ENCODE measurements at places on chromosomes 3 and 15. TPM values are rescaled to one million over a fixed set of nuclear protein-coding genes. Genes with fewer than 3 reads are reported as not detected.

DNA sequence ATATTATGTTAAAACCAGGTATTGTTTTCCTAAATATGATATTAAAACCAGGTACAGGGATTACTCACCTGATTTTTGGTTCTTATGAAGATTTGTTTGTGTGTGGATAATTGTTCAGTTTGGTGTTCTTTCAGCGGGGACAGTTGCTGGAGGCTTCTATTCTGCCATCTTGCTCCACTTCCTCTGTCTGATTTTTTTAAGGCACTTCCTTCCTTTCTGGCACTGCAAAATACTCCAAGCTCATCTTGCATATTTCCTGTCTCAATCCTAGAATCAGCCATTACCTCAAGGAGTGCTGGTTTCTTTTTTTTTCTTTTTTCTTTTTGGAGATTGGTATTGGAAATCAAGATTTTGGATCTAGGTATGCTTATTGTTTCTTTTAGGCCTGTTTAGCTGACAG lies 229.9 kb downstream of the SV2B start:
- DNase-seq = no peak
- H3K4me3 ChIP-seq = no peak overlapping the region
- H3K27ac ChIP-seq = no peak overlapping the region
- no peaks in the 10 kb centered on the region for H3K4me1 ChIP-seq
- no peaks in the 10 kb centered on the region for H3K27me3 ChIP-seq
- H3K36me3 ChIP-seq = no peaks in the 10 kb centered on the region

GRCh38 chr3:107525644-107526305 lies 3.0 kb downstream of the BBX start:
- no peaks in the 10 kb centered on the region for H3K36me3 ChIP-seq
- no peak for DNase-seq
- peak overlapping the region; percentile 68 for H3K4me3 ChIP-seq
- H3K4me1 ChIP-seq = peaks cover 11% of the 10 kb centered on the region
- no peaks in the 10 kb centered on the region for H3K27me3 ChIP-seq
- no peak overlapping the region for H3K27ac ChIP-seq

The ZNF592 gene
- 18.4 TPM for total RNA-seq

GRCh38 chr3:138397983-138398382 lies 36.4 kb upstream of the ESYT3 start:
- no peak overlapping the region for H3K27ac ChIP-seq
- no peak overlapping the region for H3K4me3 ChIP-seq
- H3K36me3 ChIP-seq = peaks cover 50% of the 10 kb centered on the region
- DNase-seq = no peak

DNA sequence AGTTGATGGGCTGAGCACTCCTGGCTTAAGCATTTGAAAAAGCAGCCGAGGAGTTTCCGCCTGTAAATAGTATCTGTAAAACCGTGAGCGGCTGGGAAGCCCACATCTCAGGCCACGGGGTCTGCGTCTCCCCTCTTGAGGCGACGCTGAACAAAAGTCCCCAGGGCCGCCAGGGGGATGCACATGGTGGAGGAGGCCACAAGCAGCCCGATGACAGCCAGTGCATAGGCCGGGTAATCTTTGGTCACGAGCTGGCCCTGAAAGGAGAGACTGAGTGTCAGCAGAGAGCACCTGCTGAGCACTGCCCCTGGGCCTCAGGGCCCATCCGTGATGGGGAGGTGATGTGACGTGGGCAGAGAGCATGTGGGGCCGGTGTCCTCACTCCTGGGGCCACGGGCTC lies 37.5 kb downstream of the SLC6A20 start:
- H3K27ac ChIP-seq = no peak overlapping the region
- peak; percentile 50 for DNase-seq
- H3K4me1 ChIP-seq = no peaks in the 10 kb centered on the region
- no peaks in the 10 kb centered on the region for H3K27me3 ChIP-seq

GRCh38 chr15:88076328-88076727 lies 180.2 kb downstream of the NTRK3 start:
- no peak overlapping the region for H3K27ac ChIP-seq
- DNase-seq = no peak
- H3K4me1 ChIP-seq = no peaks in the 10 kb centered on the region

- no peak overlapping the region for H3K27ac ChIP-seq
- H3K4me3 ChIP-seq = no peak overlapping the region
- no peaks in the 10 kb centered on the region for H3K27me3 ChIP-seq
- H3K36me3 ChIP-seq = no peaks in the 10 kb centered on the region
These were observed 2.3 kb upstream of the TM4SF19 start for GRCh38 chr3:196340466-196340865.

GRCh38 chr15:26051761-26052675 lies 188.9 kb upstream of the ATP10A start:
- no peaks in the 10 kb centered on the region for H3K36me3 ChIP-seq
- no peak for DNase-seq
- no peaks in the 10 kb centered on the region for H3K27me3 ChIP-seq
- no peaks in the 10 kb centered on the region for H3K4me1 ChIP-seq

DNA sequence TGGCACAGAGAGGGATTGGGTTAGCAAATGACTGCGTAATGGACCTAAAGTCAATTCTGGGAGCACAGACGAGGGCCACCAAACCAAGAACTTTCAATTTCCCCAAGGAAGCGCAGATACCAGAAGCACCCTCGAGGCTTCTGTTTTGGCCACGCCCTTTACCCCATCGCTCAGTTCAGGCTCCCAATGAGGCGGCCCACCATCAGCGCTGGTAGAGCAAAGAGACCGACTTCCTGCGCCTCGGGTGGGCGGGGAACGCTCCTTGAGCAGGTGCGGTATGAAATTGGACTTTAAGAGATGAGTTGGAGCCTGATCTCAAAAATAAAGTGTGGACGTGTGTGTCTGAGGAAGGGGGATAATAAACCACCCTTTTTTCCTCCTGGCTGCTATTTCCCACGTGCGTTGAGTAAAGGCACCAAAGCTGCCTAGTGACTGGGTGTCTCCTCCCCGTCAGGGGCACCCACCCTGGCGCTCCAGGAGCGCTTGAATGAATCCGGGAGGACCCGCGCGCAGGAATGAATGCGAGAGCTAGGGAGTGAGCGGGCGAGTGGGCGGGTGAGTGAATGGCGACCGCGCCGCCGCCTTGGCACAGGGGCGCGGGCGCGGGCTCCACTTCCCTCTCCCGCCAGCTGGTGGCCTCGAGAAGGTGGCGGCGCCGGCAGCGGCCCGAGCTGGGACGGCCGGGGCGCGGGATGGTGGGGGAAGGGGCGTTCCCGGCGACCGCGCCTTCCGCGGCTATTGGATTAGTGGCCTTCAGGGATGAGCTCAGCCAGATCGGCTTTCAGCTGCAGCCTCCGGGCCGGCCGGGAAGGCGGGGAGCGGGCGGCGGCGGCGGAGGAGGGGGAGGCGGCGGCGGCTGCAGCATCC lies at the start of gene SPSB4:
Gene SPSB4, plus strand, starts transcription at position 772 of the 867 bp plus-strand sequence. CDS start 14,758 bp downstream, outside the sequence.
- H3K36me3 ChIP-seq = no peaks in the 10 kb centered on the region
- peaks cover 33% of the 10 kb centered on the region for H3K4me1 ChIP-seq

The PP2D1 gene
- total RNA-seq = not detected

DNA sequence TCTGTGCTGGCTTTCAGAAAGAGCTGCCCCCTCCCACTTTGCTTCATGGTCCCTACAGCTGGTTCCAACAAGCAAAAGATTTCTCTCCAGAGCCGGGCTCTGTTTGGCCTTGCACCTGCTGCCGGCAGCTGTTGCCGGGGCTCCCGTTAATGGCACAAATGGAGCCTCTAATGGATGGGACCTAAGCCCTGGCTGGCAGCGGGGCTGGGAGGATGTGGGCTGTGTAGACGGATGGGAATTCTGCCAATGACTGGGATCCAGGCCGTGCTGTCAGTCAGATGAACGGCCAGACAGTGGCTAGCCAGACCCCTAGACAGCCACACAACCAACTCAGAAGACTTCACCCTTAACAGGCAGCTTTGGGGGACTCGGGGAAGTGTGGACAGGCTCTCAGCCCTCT lies 88.0 kb downstream of the RPLP1 start:
- DNase-seq = no peak
- H3K27ac ChIP-seq = no peak overlapping the region
- H3K27me3 ChIP-seq = no peaks in the 10 kb centered on the region
- no peaks in the 10 kb centered on the region for H3K4me1 ChIP-seq
- H3K36me3 ChIP-seq = no peaks in the 10 kb centered on the region
- no peak overlapping the region for H3K4me3 ChIP-seq

The UBXN7 gene
- total RNA-seq = 10.5 TPM

- no peaks in the 10 kb centered on the region for H3K36me3 ChIP-seq
- H3K27ac ChIP-seq = no peak overlapping the region
- H3K27me3 ChIP-seq = no peaks in the 10 kb centered on the region
These were observed 5.3 kb downstream of the PTPN9 start for GRCh38 chr15:75573648-75574384.

DNA sequence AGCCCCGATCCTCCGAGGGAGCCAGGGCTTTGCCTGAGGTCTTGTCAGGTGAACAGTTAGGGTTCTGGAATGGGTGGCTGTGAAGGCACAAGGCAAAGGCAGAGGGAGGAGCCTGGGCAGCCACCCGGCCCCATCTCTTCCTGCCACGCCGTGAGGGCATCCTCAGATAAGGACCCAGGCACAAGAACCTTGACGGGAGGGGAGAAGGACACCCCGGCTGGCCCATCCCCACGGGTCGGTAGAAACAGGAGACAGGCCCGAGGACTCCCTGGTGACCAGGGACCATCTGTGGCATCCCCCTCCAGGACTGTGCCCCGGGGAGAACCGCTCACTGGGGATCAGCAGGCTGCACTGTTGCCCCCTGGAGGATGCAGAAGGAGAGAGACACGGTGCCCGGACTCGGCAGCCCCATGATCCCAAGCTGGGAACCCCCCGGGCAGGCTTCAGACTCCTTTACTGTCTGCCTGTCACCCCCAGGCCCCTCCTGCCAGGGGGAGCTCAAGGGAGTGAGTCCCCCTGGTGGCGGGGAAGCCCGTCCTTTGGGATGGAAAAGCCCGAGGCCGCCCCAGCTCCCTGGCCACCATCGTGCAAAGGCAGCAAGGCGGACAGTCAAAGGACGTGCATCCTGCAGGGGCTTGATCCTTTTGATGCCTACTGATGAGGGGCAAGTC lies 12.3 kb upstream of the PCSK6 start:
- H3K4me1 ChIP-seq = peaks cover 30% of the 10 kb centered on the region
- H3K27me3 ChIP-seq = no peaks in the 10 kb centered on the region
- H3K27ac ChIP-seq = peak overlapping the region; percentile 18
- peak; percentile 59 for DNase-seq

GRCh38 chr3:21158861-21159542 lies 592.0 kb downstream of the ZNF385D start:
- H3K27me3 ChIP-seq = no peaks in the 10 kb centered on the region
- H3K4me3 ChIP-seq = no peak overlapping the region
- H3K36me3 ChIP-seq = no peaks in the 10 kb centered on the region
- H3K27ac ChIP-seq = no peak overlapping the region
- no peaks in the 10 kb centered on the region for H3K4me1 ChIP-seq

DNA sequence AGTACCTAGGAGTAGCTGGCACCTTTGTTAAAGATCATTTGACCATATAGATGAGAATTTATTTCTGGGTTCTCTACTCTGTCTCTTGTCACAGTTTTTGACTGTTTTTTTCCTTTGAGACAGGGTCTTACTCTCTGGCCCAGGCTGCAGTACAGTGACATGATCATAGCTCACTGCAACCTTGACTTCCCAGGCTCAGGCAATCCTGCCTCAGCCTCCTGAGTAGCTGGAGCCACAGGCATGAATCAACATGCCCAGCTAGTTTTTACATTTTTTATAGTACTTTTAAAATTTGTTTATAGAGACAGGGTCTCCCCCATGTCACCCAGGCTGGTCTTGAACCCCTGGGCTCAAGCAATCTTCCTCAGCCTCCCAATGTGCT lies 45.0 kb downstream of the BCL2L10 start:
- DNase-seq = no peak
- H3K27ac ChIP-seq = no peak overlapping the region
- H3K4me1 ChIP-seq = no peaks in the 10 kb centered on the region
- no peaks in the 10 kb centered on the region for H3K27me3 ChIP-seq

DNA sequence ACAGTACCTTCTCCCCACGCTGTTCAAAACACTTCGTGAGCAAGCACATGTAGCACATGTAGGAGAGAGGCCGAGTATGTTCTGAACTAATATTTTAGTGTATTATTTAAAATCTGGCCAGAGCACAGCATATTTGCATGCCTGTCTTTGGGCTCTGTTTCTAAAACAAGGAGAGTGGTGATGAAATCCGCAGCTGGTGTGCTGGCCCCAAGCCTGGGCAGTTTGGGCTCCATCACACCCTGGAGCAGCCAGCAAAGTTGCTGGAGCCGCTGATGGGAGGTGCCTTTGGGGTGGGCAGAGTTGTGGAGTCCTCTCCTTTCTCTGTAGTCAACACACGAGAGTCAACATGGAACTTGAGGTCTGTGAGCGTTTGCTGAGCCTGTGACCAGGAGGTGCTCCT lies 116.6 kb downstream of the SLCO3A1 start:
- H3K4me3 ChIP-seq = no peak overlapping the region
- H3K36me3 ChIP-seq = no peaks in the 10 kb centered on the region
- H3K27ac ChIP-seq = peak overlapping the region; percentile 68
- no peaks in the 10 kb centered on the region for H3K27me3 ChIP-seq
- peak; percentile 86 for DNase-seq
- H3K4me1 ChIP-seq = no peaks in the 10 kb centered on the region

DNA sequence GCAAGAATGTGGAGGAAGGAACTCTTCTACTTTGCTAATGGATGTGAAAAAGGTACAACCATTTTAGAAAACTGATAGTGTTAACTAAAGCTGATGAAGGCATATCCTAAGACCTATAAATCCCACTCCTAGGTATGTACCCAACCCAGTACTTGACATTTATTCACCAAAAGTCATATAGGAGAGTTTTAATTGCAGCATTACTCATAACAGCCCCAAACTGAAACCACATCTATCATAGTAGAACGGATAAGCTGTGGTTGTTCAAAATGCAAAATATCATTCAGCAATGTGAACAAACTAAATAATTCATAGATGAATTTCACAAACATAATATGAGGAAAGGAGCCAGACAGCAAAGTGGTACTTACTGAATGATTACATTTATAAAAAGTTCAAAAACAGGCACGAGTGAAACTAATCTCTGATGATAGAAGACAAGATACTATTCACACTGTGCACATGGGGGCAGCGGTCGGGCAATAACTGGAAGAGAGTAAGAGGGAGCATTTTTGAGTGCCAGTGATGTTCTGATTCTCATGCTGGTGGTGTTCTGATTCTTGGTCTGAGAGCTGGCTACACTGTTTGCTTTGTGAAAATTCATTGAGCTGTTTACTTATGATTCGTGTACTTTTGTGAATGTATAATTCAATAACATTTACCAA lies 34.3 kb downstream of the GOLIM4 start:
- no peak for DNase-seq
- no peaks in the 10 kb centered on the region for H3K4me1 ChIP-seq
- no peaks in the 10 kb centered on the region for H3K27me3 ChIP-seq

GRCh38 chr3:102353805-102354204 lies 81.0 kb upstream of the ZPLD1 start:
- no peak overlapping the region for H3K4me3 ChIP-seq
- no peaks in the 10 kb centered on the region for H3K36me3 ChIP-seq
- no peak overlapping the region for H3K27ac ChIP-seq
- no peak for DNase-seq
- H3K4me1 ChIP-seq = no peaks in the 10 kb centered on the region
- H3K27me3 ChIP-seq = no peaks in the 10 kb centered on the region

DNA sequence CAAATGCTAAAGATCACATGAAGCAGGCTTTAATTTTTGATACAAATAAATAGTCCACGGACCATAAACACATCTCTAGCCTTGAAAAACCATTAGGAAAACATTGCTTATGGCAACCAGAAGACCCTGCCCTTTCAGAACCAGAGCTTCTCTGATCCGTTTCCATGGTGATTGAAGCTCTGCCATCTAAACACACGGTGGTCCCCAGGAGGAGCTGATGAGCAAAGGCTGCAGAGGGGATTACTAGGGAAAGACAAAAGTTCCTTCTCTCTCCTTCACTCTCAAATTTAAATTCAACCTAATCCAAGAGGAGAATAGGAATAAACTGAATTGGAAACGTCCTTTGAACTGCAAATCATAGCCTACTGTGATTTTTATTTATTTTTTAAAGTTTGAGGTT lies 122.0 kb upstream of the ATP10A start:
- no peak overlapping the region for H3K27ac ChIP-seq
- H3K4me1 ChIP-seq = no peaks in the 10 kb centered on the region
- no peaks in the 10 kb centered on the region for H3K27me3 ChIP-seq
- no peaks in the 10 kb centered on the region for H3K36me3 ChIP-seq
- H3K4me3 ChIP-seq = no peak overlapping the region
